ENCODE measurements at places on chromosomes 7 and 10.

GRCh38 chr10:123967626-123968243, 76.1 kb upstream of the CPXM2 start:
- no peak for DNase-seq

DNA sequence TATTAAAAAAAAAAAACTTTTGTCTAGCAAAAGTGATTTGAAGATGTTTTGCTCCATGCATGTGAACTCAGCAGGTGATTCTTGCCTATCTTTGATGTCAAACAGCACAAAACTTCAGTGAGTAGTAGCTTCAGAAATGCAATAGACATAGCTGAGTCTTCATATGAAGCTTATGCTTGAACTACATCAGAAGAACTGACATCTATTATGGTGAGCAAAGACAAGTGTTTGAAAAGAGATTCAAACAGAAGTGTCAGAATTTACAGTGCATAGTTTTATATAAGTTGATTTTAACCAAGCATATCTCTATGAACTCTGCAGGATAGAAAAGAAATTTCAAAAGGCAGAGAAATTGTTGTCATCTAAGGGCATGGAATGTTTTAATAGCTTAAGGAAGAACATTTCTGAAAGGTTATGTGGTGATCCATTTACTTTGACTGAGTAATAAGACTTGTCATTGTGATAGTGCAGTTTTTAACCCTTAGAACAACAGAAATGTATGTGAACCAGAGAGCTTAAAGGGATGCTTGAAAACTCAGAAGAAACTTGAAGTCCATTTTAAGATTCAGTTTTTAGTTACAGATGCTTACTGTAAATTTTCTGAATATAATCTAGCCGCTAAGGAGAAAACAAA, 351.4 kb downstream of the MDFIC start:
- DNase-seq = no peak

- no peak for DNase-seq
These were observed 93.0 kb downstream of the NHLRC2 start for GRCh38 chr10:113947184-113948041.

GRCh38 chr7:130931423-130931822, 197.4 kb upstream of the KLF14 start:
- DNase-seq = no peak

DNA sequence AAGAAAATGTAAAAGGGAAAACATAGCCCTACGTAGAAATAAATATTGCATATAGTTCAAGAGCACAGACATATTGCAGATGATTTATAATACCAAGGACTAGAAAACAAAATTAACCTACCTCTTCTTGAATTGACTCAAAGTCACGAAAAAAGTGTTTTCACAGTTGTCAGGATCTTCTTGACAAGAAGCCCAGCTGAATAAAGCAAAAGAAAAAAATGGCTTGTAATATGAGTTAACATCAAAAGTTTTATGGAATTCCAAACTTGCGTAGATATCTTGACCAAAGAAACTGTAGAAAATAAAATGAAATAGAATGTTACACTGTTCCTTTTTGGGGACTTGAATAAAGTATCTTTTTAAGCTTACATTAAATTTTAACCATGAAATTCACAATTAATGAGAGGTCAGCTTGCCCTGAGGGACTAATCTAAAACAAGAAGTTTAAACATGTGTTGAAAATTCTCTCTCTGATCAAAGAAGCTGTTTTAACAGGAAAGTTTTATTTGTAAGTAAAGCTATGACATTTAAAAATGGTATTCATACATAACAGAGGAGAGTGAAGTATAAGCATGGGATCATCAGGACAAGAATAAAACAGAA, 133.1 kb upstream of the SEMA3C start:
- no peak for DNase-seq

GRCh38 chr10:26799342-26799741, 61.4 kb downstream of the ABI1 start:
- DNase-seq = no peak

DNA sequence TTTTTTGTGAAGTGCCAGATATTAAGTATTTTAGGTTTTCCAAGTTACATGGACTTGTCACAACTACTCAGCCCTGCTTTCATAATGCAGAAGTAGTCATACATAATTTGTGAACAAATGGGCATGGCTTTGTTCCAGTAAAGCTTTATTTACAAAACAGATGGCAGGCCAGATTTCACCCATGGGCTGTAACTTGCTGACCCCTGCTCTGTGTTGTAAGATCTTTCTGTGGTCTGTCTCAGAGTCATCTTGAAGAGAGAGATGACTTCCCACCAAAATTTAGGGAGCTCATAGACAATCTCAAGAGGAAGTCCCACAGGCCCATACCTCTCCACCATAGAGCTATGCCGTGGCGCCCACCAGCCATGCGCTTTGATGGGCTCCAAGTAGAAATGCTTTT, 616.1 kb downstream of the LRMDA start:
- no peak for DNase-seq

- no peak for DNase-seq
These were observed 65.6 kb downstream of the TWIST1 start for GRCh38 chr7:19051767-19052375.

DNA sequence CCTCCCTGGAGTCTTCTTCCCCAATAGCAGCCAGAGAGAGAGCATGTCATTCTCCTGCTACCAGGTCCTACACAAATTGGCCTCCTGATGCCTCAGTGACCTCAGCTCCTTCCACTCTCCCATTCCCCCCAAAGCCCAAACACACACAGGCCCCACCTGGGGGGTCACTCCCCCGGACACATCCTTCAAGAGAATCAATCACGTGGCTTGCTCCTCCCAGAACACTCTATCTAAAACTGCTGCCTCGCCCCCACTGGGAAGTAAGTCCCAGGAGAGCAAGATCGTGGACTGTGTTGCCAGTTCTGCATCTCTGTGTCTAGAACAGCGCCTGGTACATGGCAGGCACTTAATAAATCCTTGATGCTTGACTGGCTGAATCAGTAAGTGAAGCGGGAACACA, 2.5 kb upstream of the HSPA12A start:
- DNase-seq = no peak

GRCh38 chr10:44949915-44950314, 9.7 kb upstream of the RASSF4 start:
- no peak for DNase-seq

- no peak for DNase-seq
These were observed 29.0 kb downstream of the ZNRF2 start for GRCh38 chr7:30313348-30313747.

GRCh38 chr7:45924283-45924682, 3.2 kb upstream of the IGFBP3 start:
- DNase-seq = no peak

DNA sequence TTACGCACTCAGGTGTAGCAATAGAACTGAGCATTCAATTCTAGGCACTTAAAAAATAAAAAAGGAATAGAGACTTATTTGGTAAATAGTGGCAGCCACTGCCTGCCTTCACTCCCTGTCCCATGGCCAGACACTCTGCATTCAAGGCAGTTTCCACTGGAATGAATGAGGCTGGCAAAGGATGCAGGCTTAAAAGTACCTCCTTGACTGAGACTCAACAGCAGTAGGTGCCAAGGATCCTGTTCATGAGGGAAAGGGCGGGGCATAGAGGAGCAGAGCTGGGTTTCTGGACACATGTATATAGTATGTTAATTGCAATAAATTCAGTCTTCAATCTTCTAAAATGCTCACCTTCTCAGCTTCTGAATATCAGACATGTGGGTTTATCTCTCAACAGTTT, 242.6 kb downstream of the PHF14 start:
- no peak for DNase-seq

DNA sequence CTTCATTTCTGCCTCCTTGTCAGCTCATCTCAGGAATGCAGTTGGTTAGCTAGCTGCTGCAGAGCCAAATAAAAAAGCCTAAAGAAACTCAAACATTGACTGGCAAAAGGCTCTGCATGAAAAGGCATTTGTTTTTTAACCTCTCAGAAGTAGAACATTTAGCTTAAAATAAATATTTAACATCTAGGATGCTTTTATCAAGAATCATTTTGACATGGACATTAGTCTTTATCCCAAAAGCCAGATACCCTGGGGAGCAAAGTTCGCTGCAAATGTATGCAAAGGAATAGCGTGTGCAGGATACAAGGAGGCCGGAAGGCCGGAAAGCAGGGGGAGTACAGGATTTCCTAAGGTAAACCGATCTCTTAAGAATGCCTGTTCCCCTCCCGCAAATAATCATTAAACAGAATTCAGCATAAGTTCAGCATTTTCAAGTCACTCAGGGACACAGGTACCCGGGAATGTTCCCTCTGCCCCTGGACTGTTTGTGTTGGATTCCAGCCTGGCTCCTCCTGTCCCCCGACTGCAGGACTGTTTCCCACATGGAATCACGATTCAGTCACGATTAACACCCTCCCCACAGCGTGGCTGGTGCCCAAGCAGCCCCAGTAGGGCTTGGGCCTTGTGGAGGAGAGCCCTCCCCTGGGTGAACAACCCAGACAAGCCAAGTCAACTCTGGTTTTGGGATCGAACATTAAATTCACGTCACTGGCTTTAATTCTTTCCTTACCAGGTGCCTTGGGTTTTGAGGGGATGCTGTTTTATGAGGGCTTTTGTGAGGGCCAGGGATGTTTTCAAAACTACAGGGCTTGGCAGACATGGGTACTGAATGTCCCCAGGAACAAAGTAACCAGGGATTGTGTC, 97.8 kb downstream of the HIPK2 start:
- no peak for DNase-seq

- DNase-seq = no peak
These were observed 64.1 kb downstream of the CAV1 start for GRCh38 chr7:116588641-116589594.

DNA sequence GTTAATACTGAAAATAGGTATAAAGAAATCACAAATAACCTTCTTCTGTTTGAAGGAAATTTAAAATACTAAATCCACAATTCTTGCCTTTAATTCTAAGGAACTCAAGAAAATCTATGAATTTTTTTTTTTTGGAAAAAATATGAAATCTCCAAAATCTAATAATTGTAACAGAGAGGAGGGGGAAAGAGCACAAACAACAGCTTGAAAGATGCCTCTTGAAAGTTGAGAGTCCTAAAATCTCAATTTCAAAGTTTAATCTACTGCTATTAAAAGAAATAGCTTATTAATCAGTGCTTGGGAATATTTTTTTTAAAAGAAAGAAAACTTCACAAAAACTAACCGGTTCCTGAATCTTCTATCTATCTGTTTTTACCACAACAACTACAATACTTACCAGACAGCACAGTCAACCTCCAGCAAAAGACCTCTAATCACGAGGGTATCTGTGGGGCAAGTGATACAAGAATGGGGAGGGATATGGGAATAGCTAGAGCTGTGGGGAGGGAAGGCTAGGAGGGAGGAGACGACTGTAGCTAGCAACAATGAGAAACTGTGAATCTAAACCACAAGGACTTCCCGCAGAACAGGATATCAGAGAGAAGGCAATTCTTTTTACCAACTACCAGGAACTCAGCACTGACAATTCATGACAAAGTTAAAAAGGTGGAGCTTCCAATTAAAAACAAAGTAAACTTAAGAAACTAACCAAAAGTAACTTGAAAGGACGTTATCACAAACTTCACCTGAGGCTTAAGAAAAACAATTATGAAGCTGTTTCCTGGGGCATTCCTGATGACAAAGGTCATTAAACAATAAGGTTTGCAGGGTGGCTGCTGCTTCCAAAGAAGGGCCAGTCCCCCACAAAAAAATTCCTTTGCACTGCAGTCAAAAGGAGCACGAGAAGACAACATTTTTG, at the start of gene USP54:
TSS of gene USP54 (minus strand) at position 462 of the 919 bp plus-strand sequence. CDS start 15,684 bp downstream, outside the sequence.
- DNase-seq = no peak

GRCh38 chr10:70557876-70558275, 44.7 kb downstream of the PRF1 start:
- DNase-seq = no peak

DNA sequence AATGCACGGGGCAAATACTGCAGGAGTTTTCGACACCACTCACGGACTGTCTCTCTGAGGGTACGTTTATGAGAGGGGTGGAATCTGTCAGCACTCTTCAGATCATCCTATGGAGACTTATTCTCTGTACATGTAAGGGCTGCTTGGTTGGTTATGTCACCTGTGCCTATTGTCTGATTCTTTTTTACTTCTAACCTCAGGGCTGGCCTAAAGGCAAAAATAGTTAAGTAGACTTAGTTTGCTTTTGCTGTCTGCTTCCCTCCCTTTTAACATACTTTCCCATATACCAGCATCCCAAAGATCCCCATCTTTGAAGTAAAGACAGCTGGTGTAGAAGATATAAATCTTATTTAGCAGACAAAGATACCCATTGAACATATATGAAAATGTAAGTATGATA, 105.9 kb downstream of the PRKG1 start:
- no peak for DNase-seq

GRCh38 chr10:130762491-130762890, 549.0 kb downstream of the TCERG1L start:
- no peak for DNase-seq

DNA sequence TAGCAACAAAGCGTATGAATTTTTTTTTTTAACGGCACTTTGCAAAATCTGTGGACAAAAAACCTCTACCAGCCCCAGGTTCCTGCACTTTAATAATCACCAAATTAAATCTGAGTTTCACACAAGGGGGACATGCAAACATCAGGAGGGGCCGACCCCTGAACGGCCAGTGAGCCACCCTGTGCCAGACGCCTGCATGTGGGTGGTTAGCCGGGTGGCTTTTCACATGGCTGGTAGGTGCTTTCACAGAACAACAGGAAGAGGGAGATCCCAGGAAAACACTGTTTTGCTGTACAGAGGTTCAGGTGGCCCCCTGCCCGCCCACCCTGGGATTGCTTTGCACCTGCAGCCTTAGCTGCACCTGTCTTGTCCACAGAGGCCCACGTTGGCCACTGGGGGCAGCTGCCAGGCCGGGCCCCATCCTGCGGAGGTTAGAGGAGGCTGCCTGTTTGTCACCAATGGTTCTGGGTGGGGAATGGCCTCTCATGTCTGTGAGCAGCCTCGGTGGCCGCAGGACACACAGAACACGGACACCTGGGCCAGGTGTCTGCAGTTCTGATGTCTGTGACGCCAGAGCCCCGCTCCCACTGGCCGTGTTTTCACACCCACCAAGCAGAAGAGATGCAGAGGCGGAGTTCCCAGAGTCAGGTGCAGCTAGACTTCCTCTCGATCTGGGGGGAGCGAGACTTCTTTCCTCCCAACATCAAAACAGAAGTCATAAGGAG, 107.7 kb downstream of the FAM53B start:
- no peak for DNase-seq

- DNase-seq = no peak
These were observed 18.7 kb downstream of the EDRF1 start for GRCh38 chr10:125738206-125738605.

All from activated B cell treated with CpG ODN at 0.5 μM for 24 hours (primary cell).